Endodermal cell (in vitro differentiated cells): ENCODE measurements at places on chromosomes 5 and 9. TPM values are rescaled to one million over a fixed set of nuclear protein-coding genes. Genes with fewer than 3 reads are reported as not detected.

- no peak overlapping the region for H3K27ac ChIP-seq
- no peaks in the 10 kb centered on the region for H3K36me3 ChIP-seq
- peaks cover 3% of the 10 kb centered on the region for H3K4me1 ChIP-seq
- DNase-seq = no peak
- H3K4me3 ChIP-seq = no peak overlapping the region
- H3K27me3 ChIP-seq = no peaks in the 10 kb centered on the region
Measured at GRCh38 chr9:69131682-69132081, 42.4 kb upstream of the TJP2 start.

- H3K27ac ChIP-seq = no peak overlapping the region
- no peak for DNase-seq
- no peaks in the 10 kb centered on the region for H3K27me3 ChIP-seq
Measured at GRCh38 chr9:115234094-115234493, 116.1 kb upstream of the TNC start.

- no peak for DNase-seq
- no peaks in the 10 kb centered on the region for H3K4me1 ChIP-seq
- no peaks in the 10 kb centered on the region for H3K27me3 ChIP-seq
- no peaks in the 10 kb centered on the region for H3K36me3 ChIP-seq
- no peak overlapping the region for H3K4me3 ChIP-seq
Measured at GRCh38 chr9:75588808-75589207, 301.7 kb upstream of the PCSK5 start.

DNA sequence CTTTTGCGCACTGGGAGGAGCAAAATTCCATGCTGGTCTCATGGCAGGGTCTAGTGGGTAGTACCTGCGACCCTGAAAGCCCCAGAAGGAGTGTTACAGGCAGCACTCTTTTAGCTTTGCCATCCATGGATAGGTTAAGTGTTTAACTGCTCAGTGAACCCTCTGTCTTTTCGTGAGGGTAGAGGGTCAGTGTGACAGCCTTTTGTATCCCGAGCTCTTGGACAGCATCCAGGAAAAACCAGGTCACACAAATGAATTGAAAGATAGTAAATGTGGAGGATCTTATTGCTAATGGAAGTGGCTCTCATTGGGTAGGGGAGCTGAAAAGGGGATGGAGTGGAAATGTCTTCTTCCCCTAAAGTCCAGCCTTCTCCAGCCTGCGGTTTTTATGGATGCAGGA lies 57.8 kb upstream of the CCDC112 start:
- DNase-seq = no peak
- H3K4me3 ChIP-seq = no peak overlapping the region
- H3K36me3 ChIP-seq = no peaks in the 10 kb centered on the region
- H3K27ac ChIP-seq = no peak overlapping the region

GRCh38 chr5:42583322-42583721 lies 160.1 kb downstream of the GHR start:
- H3K36me3 ChIP-seq = no peaks in the 10 kb centered on the region
- no peak overlapping the region for H3K4me3 ChIP-seq
- H3K27me3 ChIP-seq = peaks cover 13% of the 10 kb centered on the region
- H3K4me1 ChIP-seq = no peaks in the 10 kb centered on the region

DNA sequence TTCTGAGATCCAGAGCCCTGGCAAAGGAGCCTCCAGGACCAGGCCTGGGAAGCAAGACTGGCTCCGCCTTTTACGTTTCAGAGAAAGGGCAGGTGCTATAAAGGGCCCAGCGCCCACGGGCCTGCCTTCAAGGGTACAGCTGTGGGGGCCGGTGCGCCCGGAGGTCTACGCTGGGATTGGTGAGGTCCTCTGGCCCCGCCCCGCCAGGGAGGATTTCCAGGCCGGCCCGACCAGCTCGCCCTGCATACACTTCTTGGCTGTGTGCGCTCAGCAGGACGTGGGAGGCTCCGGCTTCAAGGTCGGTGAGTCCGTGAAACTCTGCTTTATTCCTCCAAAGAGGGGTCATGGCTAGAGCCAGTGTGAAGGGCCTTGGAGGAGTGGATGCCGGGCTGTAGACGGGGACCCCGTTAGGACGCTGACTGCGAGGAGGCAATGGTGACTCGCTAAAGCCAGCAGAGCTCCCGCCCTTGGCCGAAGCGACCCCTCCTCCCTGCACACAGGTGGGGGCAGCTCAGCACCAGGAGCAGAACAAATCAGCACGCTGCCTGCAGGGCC lies at the start of gene CKMT2:
CKMT2 (plus strand) TSS at position 243 of the 555 bp plus-strand sequence. CDS start 17,811 bp downstream, outside the sequence.
- peak within 1 kb of the TSS; percentile 79 for H3K4me3 ChIP-seq
- DNase-seq = peak; percentile 97
- no peak within 1 kb of the TSS for H3K27ac ChIP-seq
- peaks cover 3% of the 10 kb centered on the region for H3K4me1 ChIP-seq
- no peaks in the 10 kb centered on the region for H3K27me3 ChIP-seq
- H3K36me3 ChIP-seq = no peaks in the 10 kb centered on the region

DNA sequence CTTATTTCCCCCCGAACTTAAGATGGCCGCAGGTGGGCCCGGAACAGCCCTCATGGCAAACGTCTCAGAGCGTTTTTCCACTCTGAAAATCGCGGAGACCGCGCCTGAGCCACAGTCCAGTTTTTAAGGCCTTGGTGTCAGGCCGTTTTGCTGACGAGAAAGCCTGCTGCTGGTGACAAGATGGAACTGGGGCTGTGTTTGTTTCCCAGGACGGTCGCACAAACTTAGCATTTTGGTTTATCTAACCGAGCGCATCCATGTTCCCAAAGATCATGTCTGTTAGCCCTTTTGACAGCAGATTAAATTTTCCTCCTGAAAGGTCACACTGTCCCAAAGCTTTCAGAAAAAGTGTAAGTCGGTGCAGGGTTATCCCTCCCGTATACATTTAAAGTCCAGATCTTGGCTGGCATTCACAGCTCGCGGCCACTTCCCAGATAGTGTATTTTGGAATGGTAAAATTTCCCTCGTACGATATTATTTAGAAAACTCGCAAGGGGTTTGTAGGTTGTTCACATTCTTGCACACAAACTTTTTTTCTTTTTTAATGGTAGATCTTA lies 812 bp downstream of the SREK1 start:
- no peaks in the 10 kb centered on the region for H3K36me3 ChIP-seq
- H3K4me1 ChIP-seq = peaks cover 6% of the 10 kb centered on the region
- no peaks in the 10 kb centered on the region for H3K27me3 ChIP-seq
- DNase-seq = no peak

- no peak for DNase-seq
- no peak overlapping the region for H3K4me3 ChIP-seq
- H3K36me3 ChIP-seq = no peaks in the 10 kb centered on the region
- no peaks in the 10 kb centered on the region for H3K4me1 ChIP-seq
Measured at GRCh38 chr9:133306242-133307204, 29.5 kb downstream of the SURF6 start.

DNA sequence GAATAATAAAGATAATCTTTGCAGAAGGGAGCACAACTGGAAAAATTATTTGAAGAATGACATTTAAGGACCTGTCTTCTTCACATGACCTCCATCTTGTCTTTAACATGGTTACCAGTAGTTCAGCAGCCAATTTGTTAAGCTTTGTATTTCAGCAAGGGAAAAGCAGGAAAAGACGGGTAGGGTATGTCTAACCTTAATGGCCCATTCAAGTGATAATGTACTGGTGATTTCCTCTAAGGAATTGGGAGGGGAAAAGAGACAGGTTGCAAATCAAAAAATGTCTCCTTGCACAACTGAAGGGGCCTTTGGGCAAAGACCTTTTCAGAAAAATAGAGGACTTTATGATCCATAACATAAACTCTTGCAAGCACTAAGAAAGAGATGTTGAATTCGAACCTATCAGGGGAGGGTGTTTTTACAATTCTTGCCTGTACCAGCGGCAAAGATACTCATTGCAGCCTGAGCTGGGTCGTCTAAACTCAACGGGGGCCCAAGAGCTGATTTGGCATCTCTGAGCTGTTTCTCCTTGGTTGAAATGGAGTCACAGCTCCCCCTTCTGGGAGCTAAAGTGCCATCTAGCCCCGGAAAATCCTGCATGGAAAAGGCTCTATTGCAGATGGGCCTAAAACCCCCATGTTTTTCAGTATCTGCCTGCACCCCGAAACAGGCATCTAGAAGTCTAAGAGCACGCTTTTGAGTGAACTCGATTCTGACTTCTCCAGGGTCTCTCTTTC lies 3.8 kb downstream of the BRINP1 start:
- H3K36me3 ChIP-seq = no peaks in the 10 kb centered on the region
- H3K27ac ChIP-seq = no peak overlapping the region
- H3K4me3 ChIP-seq = no peak overlapping the region
- DNase-seq = peak; percentile 93
- H3K4me1 ChIP-seq = peaks cover 9% of the 10 kb centered on the region

DNA sequence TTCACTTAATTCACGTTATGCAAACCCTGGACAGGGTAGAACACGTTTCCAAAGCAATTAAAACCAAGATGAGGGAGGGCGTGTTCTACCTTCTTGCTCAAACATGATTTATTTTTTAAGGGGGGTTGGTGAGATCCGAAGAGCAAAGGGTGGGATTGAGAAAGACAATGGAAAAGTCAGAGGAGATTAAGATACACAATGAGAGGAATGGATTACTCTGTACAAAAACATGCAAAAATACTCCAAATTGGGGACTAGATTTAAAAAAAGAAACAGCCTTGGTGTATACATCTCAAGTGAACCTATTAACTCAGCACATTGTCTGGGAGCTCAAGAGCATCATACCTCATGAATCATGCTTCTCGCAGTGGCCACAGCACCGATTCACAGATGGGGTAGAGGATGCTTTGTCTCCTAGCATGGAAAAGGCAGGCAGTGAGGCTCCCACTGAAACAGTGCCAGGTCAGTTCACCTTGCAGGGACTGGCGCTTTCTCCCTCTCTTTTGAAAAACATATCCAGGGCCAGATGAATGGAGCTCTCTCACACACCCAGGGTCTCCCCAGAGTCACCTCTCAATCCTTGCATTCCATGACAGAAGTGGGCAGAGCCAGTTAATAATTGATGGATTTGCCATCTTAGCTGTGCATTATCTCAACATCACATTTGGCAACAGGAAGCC lies 459.7 kb downstream of the BNC2 start:
- H3K27ac ChIP-seq = no peak overlapping the region
- no peaks in the 10 kb centered on the region for H3K4me1 ChIP-seq
- H3K27me3 ChIP-seq = no peaks in the 10 kb centered on the region
- DNase-seq = no peak

- no peaks in the 10 kb centered on the region for H3K36me3 ChIP-seq
- no peaks in the 10 kb centered on the region for H3K27me3 ChIP-seq
- H3K4me3 ChIP-seq = no peak overlapping the region
- H3K4me1 ChIP-seq = peaks cover 23% of the 10 kb centered on the region
- no peak overlapping the region for H3K27ac ChIP-seq
Measured at GRCh38 chr5:142358121-142358520, 33.3 kb upstream of the SPRY4 start.

DNA sequence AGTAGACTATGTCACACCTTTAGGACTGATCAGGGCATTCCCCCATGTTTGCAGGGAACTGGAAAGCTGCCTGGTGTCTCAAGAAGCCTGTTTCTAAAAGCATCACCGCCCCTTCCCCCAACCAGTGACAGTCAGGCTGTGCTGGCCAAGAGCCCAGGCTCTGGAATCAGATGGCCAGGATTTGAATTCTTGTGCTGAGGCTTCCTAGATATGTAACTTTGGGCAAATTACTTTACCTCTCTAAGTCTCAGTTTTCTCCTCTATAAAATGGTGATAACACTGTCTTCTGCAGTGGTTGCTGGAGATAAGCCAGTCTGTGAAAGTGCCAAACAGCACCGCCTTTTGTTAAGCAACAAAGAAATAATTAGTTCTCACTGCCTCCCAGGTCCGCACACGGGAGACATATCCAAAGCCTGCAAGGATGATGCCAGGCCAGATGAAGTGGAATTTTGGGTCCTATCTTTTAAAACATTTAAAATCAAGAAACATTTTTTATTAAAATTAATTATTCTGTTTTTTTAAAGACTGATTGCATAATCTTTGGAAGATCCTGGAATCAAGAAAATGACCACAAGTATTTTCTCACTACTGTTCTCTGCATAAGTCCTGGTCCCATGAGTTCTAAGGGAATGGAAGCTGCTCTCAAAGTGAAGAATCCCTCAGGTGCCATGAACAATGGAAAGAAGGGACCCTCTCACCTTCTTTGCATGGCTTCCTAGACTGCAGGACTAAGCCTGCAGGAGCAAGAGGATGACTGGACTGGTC lies 13.9 kb downstream of the SLC31A2 start:
- DNase-seq = no peak
- no peak overlapping the region for H3K27ac ChIP-seq
- no peak overlapping the region for H3K4me3 ChIP-seq
- peaks cover 75% of the 10 kb centered on the region for H3K36me3 ChIP-seq
- H3K27me3 ChIP-seq = no peaks in the 10 kb centered on the region

The C9orf85 gene
- 9.3 and 10.8 TPM in 2 replicates for total RNA-seq

The TIFAB gene
- not detected in 3 replicates for total RNA-seq

The CSNK1G3 gene
- 33.1 to 50.9 TPM (median 48.4 TPM) in 3 replicates for total RNA-seq

The CYLC2 gene
- total RNA-seq = not detected in 3 replicates

The QRFP gene
- total RNA-seq = not detected in 2 replicates

The UBE2QL1 gene
- total RNA-seq = 0.08 to 0.16 TPM in 2 of 3 replicates, not detected in the other
